ENCODE measurements at places on chromosomes 7 and 10.

DNA sequence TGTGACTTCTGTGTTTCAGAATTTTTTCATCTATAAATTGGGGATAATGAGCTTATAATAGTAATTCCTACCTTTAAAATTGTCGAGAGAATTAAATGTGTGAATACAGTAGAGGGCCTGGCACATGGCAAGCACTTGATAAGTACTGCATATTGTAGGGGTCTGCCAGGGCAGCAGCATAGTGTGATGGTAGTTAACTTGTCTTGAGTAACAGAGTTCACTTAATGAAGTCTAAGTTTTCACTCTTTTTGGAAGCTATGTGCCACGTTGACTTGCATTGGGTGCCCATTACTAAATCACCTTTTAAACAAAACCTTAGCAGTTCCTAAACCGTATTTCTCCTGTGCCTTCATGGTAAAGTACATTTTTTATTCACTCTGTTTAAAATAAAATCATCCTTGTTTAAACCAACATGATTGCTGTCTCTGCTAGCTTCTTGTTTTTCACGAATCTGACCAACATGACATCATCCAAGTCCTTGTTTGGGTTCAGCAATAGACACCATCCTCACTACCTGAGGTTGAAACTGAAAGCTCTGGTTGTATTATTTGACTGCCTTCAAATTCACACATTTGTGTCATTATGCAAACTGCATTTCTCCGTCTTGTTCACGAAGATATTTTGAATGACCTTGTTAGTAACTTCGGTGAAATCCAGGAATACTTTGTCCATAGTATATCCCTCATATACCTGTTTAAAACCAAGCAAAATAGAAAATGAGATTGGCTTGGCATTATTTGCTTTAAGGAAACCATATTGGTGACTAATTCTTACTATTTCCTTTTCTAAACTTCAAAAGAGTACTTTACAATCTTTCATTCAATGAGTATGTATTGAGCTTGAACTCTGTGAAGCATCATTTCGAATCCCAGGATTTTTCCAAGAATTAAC lies 340.2 kb downstream of the SUGCT start:
- peak; percentile 29 for DNase-seq

GRCh38 chr7:123218866-123219265 lies 19.1 kb upstream of the SLC13A1 start:
- DNase-seq, result no peak

DNA sequence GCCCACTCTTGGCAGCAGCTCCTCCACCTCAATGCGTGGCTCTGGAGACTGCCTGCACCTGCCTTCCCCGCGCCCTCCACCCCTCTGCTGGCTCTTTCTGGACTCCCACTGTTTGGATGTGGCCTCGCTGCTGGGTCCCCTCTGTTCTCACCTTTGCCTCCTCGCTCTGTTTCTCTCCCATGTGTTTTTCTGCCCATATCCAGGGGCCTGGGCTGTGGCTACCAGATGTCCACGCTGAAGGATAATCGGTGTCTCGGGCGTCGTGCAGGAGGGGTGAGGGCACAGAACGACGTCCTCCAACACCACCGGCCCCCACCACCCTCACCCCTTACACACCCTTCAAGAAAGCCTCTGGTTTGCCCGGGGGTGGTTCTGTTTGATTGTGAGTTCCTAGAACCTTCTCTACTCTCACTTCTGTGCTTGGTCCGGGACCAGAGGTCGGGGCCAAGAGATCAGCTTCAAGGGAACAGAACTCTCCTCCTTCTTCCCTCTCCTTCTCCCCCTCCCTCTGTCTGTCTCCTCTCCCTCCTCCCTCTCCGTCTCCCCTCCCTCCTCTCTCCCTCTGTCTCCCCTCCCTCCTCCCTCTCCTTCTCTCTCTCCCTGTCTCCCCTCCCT lies 31.7 kb downstream of the AP5Z1 start:
- DNase-seq, result no peak

DNA sequence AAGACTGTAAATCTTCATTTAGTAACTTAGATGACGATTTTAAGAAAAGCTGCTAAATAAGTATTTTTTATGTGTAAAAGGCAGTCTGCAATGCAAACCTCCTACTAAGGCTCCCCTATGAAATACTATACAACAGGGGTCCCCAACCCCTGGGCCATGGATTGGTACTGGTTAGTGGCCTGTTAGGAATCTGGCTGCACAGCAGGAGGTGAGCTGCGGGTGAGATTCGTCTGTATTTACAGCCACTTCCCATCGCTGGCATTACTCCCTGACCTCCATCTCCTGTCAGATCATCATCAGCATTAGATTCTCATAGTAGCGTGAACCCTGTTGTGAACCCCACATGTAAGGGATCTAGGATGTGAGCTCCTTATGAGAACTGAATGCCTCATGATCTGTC lies 580.4 kb downstream of the MAGI2 start:
- DNase-seq, result no peak

GRCh38 chr7:112360681-112361080 lies 89.6 kb upstream of the IFRD1 start:
- peak; percentile 29 for DNase-seq

- DNase-seq, result no peak
Observed at GRCh38 chr7:57653262-57653830, 203.4 kb downstream of the ZNF716 start.

DNA sequence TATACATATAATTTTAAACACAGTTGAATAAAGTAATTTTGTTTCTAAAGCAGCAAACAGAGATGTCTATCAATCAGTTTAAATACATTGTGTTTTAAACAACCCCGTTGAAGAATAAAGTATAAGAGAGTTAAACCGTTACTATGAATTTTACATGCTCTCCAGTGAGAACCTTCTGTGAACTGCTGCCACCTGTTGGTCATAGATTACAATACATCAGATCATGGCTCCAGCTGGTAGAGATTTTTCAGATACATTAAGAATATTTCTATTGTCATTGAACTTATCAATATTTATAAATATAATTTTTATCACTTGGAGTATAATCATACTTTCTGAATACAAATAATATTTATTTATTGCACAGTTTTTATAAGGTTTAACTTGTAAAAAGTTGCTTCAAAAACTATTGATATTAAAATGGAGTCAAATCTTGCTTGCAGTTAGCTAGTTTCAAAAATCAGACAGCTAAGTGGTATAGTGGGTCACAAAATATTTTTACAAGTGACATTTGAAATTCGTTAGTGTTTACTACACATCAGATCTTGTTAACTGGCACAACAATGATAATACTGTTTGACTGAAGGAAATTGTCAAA lies 561.2 kb upstream of the PHF14 start:
- peak; percentile 14 for DNase-seq

DNA sequence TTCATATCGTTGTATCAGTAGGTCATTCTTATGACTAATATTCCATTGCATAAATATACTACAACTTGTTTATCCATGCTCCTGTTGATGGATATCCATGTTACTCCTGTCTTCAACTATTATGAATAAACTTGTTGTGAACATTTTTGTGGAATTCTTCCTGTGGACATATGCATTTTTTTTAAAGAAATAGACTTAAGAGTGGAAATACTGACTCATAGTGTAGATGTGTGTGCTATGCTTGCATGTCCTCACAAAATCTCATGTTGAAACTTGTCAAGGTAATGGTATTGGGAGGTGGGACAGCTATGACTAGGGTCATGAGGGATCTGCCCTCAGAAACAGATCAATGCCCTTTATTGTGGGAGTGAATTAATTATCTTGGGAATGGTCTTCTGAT lies 240.5 kb upstream of the PRSS58 start:
- no peak for DNase-seq

DNA sequence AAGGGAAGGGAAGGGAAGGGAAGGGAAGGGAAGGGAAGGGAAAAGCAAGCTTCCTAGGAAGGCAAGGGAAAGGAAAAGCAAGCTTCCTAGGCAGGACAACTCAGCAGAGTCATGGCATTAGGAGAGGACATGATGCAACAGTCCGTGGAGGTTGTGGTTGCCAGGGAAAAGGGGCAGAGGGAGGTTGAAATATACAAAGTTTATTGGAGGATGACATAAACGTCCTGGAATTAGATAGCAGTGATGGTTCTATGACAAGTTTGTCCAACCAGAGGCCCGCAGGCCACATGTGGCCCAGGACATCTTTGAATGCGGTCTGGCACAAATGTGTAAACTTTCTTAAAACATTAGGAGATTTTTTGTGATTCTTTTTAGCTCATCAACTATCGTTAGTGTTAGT lies 59.8 kb upstream of the OPN4 start:
- peak; percentile 74 for DNase-seq

- no peak for DNase-seq
Observed at GRCh38 chr10:70186571-70186970, 16.3 kb upstream of the SAR1A start.

Data from M059J (cell line).